ENCODE measurements at places on chromosomes 2 and 18.

GRCh38 chr2:149872638-149873150 lies 285.1 kb upstream of the MMADHC start:
- DNase-seq, result no peak

DNA sequence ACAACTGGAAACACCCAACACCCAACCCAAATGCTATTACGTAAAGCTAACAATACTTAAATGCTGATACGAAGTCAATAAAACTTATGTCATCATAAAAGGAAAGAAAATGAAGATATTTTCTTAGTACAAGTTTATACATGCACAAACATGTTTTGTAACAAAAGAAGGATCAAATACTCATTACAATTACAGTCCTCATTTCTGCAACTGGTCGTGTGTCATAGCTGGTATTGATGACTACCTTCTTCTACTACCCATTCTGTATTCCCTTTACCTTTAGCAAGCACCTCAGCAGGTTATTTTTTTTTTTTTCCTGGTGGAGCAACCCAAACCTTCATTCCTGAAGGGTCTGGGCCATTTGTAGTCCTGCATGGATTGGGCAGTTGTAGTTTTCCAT lies 1298.5 kb downstream of the SUCLG1 start:
- DNase-seq, result no peak

- DNase-seq, result no peak
Measured at GRCh38 chr2:206217166-206217565, 57.3 kb upstream of the ZDBF2 start.

- no peak for DNase-seq
Measured at GRCh38 chr2:160561551-160562295, 68.1 kb upstream of the RBMS1 start.

DNA sequence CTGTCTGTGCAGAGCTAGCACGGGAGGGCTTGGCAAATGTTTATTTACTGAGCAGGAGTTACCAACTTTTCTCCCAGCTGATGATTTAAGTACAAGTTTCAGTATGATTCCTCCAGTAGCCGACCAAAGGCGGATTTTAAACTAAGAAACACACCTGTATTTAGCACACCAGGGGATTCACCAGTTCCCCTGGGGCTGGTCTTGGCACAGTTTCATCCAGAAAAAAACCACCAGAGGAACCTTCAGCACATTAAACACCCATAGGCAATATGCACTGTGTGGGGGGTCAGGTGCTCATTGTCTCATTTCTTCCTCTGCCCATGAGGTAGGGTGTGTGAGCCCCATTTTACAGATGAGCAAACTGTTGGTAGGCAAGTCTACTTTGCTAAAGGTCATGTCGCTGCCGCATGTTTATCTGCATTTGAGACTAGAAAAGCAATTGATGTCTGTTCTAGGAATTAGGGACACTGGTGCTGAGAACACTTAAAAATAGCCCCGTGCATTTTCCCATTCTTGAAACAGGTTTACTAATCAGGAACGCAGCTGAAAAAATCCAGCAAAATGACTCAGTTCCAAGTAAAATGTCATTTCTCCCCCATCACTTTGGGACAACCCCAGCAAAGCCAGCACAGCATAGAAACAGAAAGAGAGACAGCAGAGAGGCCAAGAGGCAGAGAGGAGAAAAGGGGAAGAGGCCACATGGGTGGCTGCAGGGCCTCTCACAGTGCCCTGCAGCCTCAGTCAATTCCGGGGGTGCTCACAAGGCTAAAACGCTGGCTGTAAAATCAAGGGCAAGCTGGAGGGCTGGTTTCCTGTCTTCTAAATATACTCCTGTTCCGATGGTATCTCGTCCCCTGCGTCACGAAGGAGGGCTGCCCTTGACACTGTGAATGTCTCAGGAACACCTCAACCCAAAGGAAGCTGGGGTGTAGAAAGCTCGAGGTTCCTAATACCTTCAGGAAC lies 166.8 kb upstream of the ID2 start:
- no peak for DNase-seq

DNA sequence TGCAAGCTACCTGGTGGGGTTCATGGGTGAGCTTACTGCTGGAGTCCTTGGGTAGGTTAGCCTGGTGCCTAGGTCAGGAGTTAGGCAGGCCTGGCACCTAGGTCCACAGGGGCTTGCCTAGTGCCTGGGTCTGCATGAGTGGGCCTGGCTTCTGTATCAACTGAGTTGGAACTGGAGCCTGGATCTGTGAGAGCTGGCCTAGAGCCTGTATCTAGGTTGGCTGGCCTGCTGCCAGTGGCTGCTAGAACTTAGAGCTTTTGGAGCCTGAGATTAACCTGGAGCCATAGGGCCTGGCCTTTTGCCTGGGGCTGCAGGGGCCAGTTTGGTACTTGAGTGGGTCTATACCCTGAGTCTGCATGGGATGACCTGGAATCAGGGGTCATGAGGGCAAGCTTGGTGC lies 679.4 kb downstream of the NUP35 start:
- DNase-seq, result no peak

GRCh38 chr2:157504623-157505022 lies 60.7 kb upstream of the CYTIP start:
- no peak for DNase-seq

- DNase-seq, result no peak
Measured at GRCh38 chr2:34523958-34524514, 924.9 kb upstream of the FAM98A start.

DNA sequence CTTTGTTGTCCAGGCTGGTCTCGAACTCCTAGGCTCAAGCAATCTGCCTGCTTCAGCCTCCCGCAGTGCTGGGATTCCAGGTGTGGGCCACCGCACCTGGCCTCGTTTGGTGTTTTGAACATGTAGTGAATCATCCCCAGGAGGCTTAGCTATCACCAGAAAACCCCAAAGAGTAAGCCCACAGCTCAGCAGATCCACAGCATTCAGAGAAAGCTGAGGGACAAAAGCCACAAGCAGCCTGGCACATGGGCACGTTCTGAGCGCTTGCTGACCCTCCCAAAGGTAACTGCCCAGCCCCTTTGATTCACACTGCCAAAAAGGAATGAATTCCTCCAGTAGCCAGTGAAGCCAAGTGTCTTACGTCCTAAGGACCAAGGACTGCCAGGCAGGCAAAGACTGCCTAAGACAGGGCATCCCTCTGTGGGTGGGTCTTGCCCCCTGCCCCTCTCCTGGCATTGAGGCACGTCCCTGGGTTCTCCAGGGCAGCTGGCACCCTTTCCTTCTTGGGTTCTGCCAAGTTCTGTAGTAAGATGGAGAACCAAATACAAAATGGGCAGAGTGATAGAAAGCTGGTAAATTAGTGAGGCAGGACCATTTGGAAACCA lies 31.7 kb downstream of the MBP start:
- DNase-seq, result no peak

GRCh38 chr2:4673025-4673489 lies 969.7 kb downstream of the DCDC2C start:
- no peak for DNase-seq

- DNase-seq, result no peak
Measured at GRCh38 chr18:69102959-69103358, 297.7 kb upstream of the DOK6 start.

GRCh38 chr2:236021499-236022057 lies 146.6 kb downstream of the GBX2 start:
- no peak for DNase-seq

DNA sequence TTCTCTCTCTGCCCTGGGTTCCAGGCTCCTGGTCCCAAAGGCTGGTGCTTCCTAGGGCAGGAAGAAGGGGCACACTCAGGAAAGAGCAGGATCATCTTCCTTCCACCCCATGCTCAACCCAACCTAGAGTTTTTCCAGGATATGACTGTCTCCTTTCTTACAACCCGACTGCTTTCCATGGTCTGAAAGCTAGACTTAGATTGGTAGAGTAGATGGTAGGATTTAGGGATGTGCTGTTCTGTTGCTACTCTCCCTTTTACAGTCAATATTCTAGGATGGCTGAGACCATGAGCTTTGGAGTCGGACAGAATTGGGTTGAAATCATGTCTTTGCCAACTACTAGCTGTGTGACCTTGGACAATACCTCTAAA lies 45.9 kb upstream of the IGFBP5 start:
- DNase-seq, result no peak

GRCh38 chr2:34831096-34831495 lies 1232.0 kb upstream of the FAM98A start:
- DNase-seq, result no peak

DNA sequence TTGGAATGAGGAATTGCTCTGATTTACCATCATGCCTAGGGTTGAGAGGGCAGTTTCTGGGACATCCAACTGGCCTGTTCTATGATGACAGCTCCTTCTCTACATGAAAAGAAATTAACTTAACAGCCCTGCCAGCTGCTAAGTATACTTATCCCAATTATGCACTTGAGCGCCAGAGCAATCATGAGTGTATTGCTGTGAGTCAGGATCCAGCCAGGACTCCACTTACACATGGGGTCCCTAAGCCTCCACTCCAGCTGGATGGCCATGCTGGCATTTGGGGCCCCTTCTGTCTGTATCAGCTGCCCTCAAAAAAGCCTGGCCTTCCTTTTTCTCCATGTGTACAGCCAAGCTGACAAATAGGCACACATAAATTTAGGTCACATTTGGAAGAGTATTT lies 481.9 kb downstream of the TMX3 start:
- no peak for DNase-seq

DNA sequence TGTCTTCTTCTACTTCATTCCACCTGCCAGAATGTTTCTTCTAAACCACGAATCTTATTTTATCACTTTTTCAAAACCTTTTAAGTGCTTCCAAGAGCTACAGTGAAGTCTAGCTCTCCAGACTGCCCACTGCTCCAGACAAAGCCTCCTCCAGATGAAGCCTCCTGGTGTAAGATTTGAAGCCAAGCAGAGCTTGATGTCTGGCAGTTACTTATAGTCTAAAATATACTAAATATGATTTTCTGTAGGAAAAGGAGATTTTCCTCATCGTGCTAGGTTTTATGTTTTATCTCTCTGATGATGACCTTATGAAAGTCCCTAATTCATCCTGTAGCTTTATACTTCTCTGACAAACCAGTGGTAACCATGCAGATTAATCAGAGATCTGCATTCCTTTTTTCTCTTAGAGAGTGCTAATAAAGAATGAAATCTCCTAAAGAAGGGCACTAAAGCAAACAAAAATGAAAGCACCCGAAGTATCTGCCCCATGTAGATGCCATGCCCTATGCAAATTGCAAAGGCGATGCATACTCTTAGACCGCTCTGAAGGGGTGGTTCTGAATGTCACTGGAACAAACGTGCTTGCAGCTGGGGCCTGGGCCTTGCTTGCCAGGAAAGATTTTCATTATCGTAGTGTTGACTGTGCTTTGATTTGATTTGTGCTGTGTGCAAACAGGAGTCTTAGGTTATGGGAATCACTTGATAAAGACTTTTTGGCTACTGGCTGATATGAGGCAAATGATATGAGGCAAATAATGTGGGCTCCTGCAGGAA lies 314.2 kb downstream of the PID1 start:
- DNase-seq, result no peak

GRCh38 chr2:11746807-11747459 lies 501 bp downstream of the LPIN1 start:
- peak; percentile 67 for DNase-seq
